ENCODE measurements at places on chromosomes 2 and 18. TPM values are rescaled to one million over a fixed set of nuclear protein-coding genes. Genes with fewer than 3 reads are reported as not detected.

- H3K4me3 ChIP-seq = no peak overlapping the region
- H3K4me1 ChIP-seq = peaks cover 7% of the 10 kb centered on the region
- H3K27me3 ChIP-seq = peaks cover 4% of the 10 kb centered on the region
- no peak overlapping the region for H3K27ac ChIP-seq
Measured at GRCh38 chr18:13393338-13393737, 174.8 kb downstream of the LDLRAD4 start.

- no peaks in the 10 kb centered on the region for H3K27me3 ChIP-seq
- H3K4me3 ChIP-seq = no peak overlapping the region
- no peaks in the 10 kb centered on the region for H3K4me1 ChIP-seq
Measured at GRCh38 chr2:19979932-19980331, 10.0 kb downstream of the WDR35 start.

ROCK1 gene
- total RNA-seq = 57.8 TPM

BCL2L11 gene
- total RNA-seq = 19.3 TPM

DNA sequence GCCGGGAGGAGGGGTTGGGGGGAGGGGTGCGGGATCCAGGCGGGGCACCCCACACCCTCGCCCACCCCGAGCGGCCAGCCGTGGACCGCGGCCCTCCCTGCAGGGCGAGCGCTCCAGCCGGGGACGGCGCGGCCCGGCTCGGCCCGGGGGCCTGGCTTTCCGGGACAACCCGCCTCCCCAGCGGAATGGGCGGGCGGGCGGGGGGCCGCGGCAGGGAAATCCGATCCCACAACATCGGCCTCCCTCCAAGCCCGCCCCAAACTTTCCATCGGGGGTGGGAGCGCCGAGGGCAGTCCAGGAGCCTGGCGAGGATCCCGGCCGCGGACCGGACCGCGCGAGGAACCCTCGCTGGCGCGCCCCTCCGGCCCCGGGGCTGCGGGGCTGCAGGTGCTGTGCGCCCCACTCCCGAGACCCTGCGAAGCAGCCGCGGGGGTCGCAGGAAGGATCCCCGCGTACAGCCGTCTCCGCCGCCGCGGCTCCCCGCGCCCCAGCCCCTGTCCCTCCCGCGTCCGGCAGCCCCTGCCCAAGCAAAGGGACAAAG, 529 bp downstream of the SEMA4C start:
- peak overlapping the region; percentile 83 for H3K4me3 ChIP-seq
- peaks cover 14% of the 10 kb centered on the region for H3K36me3 ChIP-seq
- no peaks in the 10 kb centered on the region for H3K27me3 ChIP-seq
- H3K4me1 ChIP-seq = peaks cover 30% of the 10 kb centered on the region

CHAC2 gene
- total RNA-seq = 3.6 TPM

UGT1A8 gene
- total RNA-seq = not detected

GRCh38 chr2:86038291-86039081, 67.2 kb downstream of the POLR1A start:
- H3K36me3 ChIP-seq = peaks cover 24% of the 10 kb centered on the region
- no peak overlapping the region for H3K27ac ChIP-seq
- H3K27me3 ChIP-seq = no peaks in the 10 kb centered on the region
- peaks cover 31% of the 10 kb centered on the region for H3K4me1 ChIP-seq

GRCh38 chr18:58456625-58457024, 172.3 kb downstream of the ALPK2 start:
- H3K4me3 ChIP-seq = no peak overlapping the region
- H3K4me1 ChIP-seq = peaks cover 6% of the 10 kb centered on the region
- no peak overlapping the region for H3K27ac ChIP-seq
- H3K27me3 ChIP-seq = peaks cover 2% of the 10 kb centered on the region

GRCh38 chr2:113376913-113377445, 60.5 kb upstream of the ZNG1B start:
- H3K4me1 ChIP-seq = no peaks in the 10 kb centered on the region
- H3K36me3 ChIP-seq = no peaks in the 10 kb centered on the region
- DNase-seq = no peak
- H3K27me3 ChIP-seq = no peaks in the 10 kb centered on the region
- no peak overlapping the region for H3K4me3 ChIP-seq
- H3K27ac ChIP-seq = no peak overlapping the region

DNA sequence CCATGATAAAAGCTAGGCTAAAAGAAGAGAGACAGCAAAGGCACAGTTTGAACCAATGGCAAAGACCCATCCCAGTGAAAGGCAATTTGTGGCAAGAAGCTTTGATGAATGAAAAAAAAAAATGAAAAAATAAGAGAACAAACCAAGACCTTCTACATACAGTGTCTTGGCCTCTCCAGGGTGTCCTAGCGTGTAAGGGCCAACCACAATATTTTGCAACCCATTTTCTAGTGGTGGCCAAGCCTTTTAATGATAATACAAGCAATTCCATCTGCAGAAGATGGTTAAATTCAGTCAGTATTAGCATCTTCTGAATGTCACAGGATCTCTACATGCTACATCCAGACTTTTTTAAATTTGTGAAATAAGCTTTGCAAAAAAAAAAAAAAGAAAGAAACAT, 270.4 kb downstream of the LRATD1 start:
- H3K27ac ChIP-seq = no peak overlapping the region
- H3K27me3 ChIP-seq = no peaks in the 10 kb centered on the region
- H3K4me3 ChIP-seq = no peak overlapping the region
- DNase-seq = no peak

OTX1 gene
- not detected for total RNA-seq

CPLX4 gene
- not detected for total RNA-seq

DNA sequence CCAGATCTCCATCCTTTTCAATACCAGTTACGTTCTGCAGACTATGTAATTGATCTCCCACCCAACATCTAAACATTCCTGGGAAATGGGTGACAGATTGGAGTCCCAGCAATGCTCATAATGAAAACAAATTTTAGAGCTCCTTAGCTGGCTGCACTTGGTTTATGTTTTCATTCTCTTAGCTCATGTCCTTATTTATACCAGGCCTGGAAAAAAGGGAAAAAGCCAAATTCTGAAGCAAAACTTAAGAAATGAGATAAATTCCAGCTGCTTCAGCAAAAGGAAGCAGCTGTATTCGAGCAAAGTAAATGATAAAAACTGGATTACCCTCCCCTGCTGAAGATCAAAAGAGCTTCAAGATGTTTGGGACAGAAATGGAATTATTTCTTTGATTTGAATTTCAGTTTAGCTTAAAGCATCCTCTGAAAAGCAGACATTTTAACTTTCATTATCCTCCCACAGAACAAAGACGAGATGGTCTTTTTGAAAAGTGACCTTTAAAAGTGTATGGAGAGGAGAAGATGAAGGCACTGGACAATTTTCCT, 196.5 kb upstream of the THUMPD2 start:
- no peaks in the 10 kb centered on the region for H3K27me3 ChIP-seq
- DNase-seq = no peak
- no peaks in the 10 kb centered on the region for H3K36me3 ChIP-seq
- no peak overlapping the region for H3K27ac ChIP-seq
- no peak overlapping the region for H3K4me3 ChIP-seq
- no peaks in the 10 kb centered on the region for H3K4me1 ChIP-seq

- H3K4me3 ChIP-seq = no peak overlapping the region
- DNase-seq = no peak
- no peaks in the 10 kb centered on the region for H3K4me1 ChIP-seq
- H3K36me3 ChIP-seq = no peaks in the 10 kb centered on the region
Measured at GRCh38 chr2:100682536-100682935, 119.7 kb downstream of the PDCL3 start.

CYP1B1 gene
- 12.9 TPM for total RNA-seq

VWC2L gene
- total RNA-seq = not detected

DNA sequence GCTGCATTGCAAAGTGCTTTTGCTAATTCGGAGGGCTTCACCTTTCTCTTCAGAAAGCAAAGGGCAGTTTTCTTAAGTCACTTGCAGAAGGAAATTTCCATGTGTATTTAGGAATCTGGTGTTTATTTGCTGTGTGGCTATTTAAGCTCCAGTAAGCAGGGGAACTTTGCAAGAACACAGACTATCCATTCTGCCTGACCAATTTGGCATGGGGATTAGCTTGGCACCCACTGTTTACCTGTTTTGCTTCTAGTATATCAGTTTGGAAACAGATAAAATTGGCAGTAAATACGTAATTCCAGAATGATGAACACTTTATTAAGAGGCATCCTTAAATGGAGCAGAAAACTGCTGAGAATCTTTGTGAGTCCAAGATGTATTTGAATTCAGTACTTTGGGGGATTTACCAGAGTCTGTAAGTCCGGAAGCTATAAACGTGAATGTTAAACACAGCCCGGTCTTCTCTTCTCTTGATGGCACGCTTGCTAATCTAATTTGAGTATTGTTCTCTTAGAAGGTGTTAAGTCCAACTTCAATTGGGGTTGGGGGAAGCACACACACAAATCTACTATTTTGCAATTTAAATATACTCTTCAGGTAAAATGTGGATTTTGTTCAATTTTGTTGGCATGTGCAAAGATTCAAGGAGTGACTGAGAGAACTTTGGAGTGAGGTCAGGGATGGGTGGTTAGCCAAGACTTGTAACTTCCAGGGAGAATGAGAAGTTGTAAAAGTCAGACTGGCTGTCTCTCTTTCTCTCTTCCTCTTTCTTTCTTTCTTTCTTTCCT, 650 bp downstream of the ACKR3 start:
- DNase-seq = no peak
- peaks cover 5% of the 10 kb centered on the region for H3K4me1 ChIP-seq
- peak overlapping the region; percentile 0 for H3K27ac ChIP-seq

DNA sequence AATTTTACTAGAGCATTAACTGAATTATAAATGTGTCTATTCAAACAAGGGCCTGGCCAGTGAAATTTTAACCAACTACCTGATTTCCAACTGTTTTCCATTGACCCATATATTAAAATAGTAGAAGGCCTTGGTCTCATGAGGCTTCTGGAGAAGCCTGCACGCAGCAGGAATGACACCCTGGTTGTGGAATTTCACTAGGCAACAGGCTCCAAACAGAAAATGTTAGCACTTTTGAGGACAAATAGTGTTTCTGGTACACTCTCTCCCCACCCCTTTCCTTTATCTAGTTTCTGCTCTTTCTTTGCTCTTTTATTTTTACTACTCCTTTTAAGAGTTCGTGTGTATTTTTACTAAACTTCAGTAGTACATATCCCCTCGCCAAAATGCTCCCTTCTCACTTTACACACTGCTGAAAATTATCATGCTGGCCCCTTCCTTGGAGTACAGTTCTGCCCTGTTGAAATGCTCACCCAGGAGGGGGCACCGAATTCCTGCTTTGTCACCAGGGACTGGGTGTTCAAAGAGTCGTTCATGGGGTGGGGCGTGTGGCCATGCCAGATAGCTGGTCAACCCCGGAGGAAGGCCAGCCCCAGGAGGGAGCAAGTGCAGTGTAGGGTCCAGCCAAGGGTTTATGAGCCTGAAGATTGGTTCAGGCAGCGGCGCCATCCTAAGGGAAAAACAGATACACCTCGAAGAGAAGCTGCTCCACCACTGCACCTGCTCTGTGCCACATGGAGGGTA, 22.1 kb upstream of the COL6A3 start:
- peaks cover 63% of the 10 kb centered on the region for H3K4me1 ChIP-seq
- peak overlapping the region; percentile 98 for H3K27ac ChIP-seq
- H3K27me3 ChIP-seq = no peaks in the 10 kb centered on the region
- H3K36me3 ChIP-seq = no peaks in the 10 kb centered on the region
- DNase-seq = peak; percentile 87
- no peak overlapping the region for H3K4me3 ChIP-seq

PDE11A gene
- total RNA-seq = 0.89 TPM

GRCh38 chr2:73293534-73294171, at the start of gene EGR4:
Gene EGR4, minus strand, starts transcription at chr2:73293548. Its CDS starts 231 bp downstream, at chr2:73293317.
- H3K27me3 ChIP-seq = peaks cover 86% of the 10 kb centered on the region
- no peaks in the 10 kb centered on the region for H3K36me3 ChIP-seq
- H3K27ac ChIP-seq = no peak within 1 kb of the TSS
- DNase-seq = peak; percentile 59
- peaks cover 7% of the 10 kb centered on the region for H3K4me1 ChIP-seq
- peak within 1 kb of the TSS; percentile 58 for H3K4me3 ChIP-seq

DTNA gene
- total RNA-seq = 32.9 TPM

ATP6V1B1 gene
- total RNA-seq = not detected

DNA sequence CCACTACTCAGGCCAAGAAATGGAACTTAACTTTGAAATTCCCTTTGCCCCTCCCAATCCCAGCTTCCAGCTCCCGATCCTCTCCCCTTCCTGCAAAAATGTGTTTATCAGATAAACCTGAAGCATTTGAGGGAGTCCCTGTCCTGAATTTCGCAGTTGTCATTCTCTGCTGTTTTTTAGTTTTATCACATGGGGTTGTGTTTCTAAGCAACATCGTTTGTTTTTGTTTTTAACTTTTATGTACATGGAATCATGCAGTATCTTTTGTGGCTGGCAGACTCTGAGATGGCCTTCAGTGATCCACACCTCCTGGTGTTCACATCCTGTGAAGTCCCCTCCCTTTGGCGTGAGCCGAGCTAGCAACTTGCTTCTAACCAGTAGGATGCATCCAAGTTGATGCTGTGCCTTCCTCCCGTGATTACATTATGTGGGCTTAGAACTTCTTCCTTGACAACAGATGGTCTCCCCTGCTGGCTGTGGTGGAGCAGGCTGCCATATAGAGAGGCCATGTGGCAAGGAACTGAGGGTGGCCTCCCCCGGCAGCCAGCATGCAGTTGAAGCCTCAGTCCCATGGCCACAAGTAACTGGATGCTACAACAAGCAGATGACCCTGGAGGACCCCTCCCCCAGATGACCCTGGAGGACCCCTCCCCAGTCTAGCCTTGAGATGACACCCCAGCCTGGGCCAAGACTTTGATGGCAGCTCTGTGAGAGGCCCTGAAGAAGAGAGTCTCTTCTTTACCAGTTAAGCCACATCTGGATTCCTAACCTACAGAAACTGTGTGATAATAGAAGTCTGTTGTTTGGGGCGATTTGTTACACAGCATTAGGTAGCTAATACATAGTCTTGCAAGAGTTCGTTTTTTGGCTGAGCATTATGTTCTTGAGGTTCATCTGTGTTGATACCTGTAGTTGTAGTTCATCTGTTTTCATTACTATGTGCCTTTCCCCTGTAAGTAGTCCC, 27.7 kb downstream of the SH3BP4 start:
- peaks cover 72% of the 10 kb centered on the region for H3K4me1 ChIP-seq
- DNase-seq = no peak
- peak overlapping the region; percentile 93 for H3K27ac ChIP-seq
- H3K4me3 ChIP-seq = no peak overlapping the region

GRCh38 chr2:204576362-204576979, 31.2 kb downstream of the PARD3B start:
- no peaks in the 10 kb centered on the region for H3K36me3 ChIP-seq
- DNase-seq = peak; percentile 5
- H3K4me3 ChIP-seq = no peak overlapping the region
- no peaks in the 10 kb centered on the region for H3K4me1 ChIP-seq
- no peaks in the 10 kb centered on the region for H3K27me3 ChIP-seq

GRCh38 chr2:44928483-44929158, 12.9 kb upstream of the SIX3 start:
- no peak overlapping the region for H3K4me3 ChIP-seq
- peak overlapping the region; percentile 26 for H3K27ac ChIP-seq
- H3K4me1 ChIP-seq = no peaks in the 10 kb centered on the region
- peaks cover 94% of the 10 kb centered on the region for H3K27me3 ChIP-seq

- no peak overlapping the region for H3K27ac ChIP-seq
- no peaks in the 10 kb centered on the region for H3K36me3 ChIP-seq
- H3K4me3 ChIP-seq = no peak overlapping the region
Measured at GRCh38 chr2:224449212-224450147, 47.6 kb upstream of the FAM124B start.

IL18RAP gene
- not detected for total RNA-seq

Data from astrocyte (in vitro differentiated cells and primary cell).